ENCODE measurements at places on chromosomes 2 and 18.

GRCh38 chr2:216206041-216206703 is 97.0 kb downstream of the XRCC5 start:
- DNase-seq: no peak

DNA sequence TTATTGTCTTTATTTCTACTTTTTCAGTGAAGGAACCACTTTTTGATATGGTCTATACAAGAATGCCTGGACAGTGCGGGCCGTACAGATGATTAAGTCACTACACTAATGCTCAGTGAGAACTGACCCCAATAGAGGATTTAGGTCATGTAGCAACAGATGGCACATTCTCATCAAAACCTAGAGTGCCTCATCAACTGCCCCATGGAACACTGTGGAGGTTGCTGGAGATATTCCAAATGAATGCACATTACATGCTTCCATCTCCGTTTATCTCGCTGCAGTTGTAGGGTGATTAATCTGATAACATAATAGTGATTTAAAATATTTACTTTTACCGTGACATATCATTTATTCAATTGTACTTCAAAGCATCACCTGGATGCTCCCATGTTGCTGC is 41.8 kb upstream of the COPS8 start:
- no peak for DNase-seq

DNA sequence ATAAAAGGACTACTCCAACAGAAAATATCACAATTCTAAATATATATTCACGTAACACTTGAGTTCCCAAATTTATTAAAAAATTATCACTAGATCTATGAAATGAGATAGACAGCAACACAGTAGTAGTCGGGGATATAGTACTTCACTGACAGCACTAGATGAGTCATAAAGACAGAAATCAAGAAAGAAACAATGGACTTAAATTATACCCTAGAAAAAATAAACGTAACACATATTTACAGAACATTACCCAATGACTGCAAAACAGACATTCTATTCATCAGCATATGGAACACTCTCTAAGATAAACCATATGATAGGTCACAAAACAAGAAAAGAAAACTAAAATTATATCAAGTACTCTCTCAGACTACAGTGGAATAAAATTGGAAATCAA is 429.4 kb downstream of the MBD2 start:
- no peak for DNase-seq

GRCh38 chr2:198873503-198874471 is 584.0 kb downstream of the SATB2 start:
- no peak for DNase-seq

DNA sequence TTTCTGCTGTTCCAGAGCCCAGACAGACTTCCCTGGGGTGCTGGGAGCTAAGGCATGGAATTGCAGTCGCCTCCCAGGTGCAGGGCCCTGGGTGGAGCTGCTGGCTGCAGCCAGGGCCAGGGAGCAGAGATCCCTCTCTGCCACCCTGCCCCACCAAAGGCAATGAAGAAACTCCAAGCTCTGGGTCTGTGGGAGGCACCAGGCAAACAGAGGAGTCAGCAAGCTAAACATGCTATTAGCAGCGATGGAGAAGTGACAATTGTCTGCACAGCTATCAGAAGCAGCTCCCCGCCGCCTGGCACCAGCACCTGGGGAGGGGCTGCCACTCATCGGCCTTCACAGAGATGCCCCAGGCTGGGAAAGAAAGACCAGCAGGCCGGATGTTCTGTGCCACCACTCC is 28.0 kb upstream of the COX5B start:
- DNase-seq: no peak

- no peak for DNase-seq
Observed at GRCh38 chr2:181395851-181396250, 61.3 kb upstream of the ITGA4 start.

DNA sequence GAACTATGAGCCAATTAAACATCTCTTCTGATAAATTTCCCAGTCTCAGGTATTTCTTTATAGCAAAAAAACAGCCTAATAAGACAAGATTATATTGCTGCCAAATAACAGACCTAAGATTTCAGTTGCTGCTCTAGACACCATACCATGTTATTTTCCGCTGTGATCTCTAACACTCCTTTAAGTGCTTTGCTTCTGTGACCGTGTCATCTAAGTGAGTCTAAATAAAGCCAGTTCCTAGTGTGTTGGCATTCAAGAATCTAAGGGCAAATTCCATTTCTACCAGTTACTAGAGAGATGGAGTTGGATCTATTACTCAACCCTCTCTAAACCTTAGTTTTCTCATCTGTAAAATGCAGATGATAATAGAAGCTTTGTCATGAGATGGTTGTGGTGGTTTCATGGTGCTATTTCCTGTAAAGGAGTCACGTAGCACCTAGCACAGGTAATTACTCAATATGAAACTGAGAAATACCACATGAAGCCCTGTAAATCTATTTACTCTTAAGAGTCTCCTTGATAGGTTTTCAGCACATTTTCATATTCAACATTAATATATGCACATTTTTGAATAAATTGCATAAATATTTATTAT is 40.5 kb downstream of the SPHKAP start:
- DNase-seq: no peak

- no peak for DNase-seq
Observed at GRCh38 chr2:142714600-142714999, 162.9 kb upstream of the KYNU start.

DNA sequence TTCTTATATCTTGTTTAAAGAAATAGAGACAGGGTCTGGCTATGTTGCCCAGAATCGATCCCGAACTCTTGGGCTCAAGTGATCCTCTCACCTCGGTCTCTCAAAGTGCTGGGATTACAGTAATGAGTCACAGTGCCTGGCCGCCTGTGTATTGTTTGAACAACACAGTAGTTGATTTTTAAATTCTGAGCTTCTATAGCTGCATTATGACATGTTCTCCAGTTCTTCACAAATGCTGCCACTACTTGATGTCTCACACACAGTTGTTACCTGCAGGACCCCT is 7.7 kb upstream of the RHOB start:
- no peak for DNase-seq

DNA sequence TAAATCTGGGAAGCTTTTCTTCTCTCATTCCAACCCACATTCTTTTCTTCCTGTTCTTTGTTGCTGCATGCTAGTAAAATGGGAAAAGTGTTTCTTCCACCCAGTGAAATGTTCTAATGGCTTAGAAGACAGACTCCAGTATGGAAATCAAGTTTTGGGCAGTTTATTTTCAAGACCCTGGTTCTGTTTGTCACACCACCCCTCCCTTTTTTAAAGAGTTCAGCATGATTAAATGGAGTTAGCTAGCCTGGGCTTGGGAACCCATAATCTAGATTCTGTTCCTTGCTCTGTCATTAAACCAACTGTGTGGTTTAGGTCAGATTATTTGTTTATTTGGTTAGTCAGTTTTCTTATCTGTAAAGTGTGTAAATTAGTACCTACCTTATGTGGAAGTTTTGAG is 151.8 kb upstream of the NT5C1B start:
- DNase-seq: no peak

- no peak for DNase-seq
Observed at GRCh38 chr2:183575481-183575880, 451.2 kb downstream of the NUP35 start.

DNA sequence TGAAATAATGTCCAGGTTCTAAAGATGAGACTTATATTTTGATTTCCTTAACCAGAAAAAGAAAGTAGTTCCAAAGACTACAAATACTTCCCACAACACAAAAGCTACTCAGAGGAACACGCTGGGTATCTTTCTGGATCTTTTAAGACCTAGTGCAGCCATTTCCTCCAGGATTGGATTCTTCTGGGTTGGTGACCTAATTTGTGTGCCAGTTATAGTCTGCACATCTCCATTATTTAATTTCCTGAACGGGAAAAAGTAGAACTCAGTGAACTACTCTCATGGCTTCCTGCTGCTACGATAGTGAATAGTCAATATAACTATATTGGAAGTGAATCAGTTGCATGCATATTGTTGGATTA is 1.5 kb downstream of the TMEM87B start:
- DNase-seq: no peak

GRCh38 chr18:32899819-32900218 is 127.0 kb upstream of the KLHL14 start:
- no peak for DNase-seq

- DNase-seq: no peak
Observed at GRCh38 chr2:19189391-19189790, 169.0 kb downstream of the OSR1 start.

- no peak for DNase-seq
Observed at GRCh38 chr2:207107551-207107950, 58.2 kb downstream of the KLF7 start.

GRCh38 chr2:154912215-154912614 is 213.7 kb downstream of the KCNJ3 start:
- DNase-seq: no peak

DNA sequence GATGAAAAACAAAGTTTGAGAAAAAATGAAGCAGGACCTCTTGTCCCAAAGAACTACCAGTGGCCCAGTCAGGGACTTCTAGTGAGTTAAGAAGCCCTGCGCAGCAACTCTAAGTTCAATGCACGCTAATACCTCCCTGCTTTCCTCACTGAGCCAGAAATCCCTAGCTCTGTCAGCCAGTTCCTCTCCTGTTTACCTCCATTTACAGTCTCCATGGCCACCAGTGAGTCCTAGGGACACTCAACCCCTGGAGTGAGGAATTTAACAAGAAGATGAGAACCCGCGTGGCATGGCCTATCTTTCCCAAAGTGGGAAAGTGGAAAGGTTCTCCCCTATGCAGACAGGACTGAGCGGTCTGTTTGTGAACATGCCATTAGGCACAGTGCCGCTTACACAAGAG is 31.0 kb downstream of the MRPL33 start:
- no peak for DNase-seq

DNA sequence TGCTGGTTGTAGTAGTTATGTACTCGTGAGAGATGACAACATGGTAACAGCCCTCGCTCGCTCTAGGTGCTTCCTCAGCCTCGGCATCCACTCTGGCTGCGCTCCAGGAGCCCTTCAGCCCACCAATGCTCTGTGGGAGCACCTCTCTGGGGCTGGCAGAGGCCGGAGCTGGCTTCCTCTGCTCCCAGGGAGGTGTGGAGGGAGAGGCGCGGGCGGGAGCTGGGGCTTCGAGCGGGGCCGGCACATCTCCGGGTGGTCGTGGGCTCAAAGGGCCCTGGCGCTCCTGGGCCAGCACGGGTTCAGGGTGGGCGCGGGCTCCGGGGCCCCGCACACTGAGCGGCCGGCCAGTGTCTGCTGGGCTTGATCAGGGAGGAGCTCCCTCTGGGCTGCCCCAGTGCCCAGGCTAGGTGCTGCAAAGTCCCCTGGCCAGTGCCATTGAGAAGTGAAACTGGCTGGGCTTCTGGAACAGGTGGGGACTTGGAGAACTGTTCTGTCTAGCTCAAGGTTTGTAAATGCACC is 1012.1 kb downstream of the CNTNAP5 start:
- no peak for DNase-seq

DNA sequence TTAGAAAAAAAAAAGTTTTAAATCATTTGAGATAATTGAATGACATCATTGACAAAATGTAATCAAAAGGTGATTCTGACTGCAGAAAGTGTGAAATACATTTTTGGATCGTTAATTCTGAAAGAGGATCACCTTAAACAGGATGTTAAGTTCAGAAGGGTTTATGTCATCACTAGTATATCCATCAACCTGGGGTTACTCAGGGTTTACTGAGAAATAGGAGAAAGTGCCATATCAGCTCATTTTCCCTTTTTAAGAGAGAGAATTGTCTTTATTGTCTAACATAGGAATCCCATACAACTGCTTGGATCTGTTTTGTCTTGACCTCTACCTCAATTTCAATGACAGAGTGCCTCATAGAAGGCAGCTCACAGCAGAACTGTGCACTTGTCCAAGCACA is 466.1 kb upstream of the LINC00305 start:
- DNase-seq: no peak

DNA sequence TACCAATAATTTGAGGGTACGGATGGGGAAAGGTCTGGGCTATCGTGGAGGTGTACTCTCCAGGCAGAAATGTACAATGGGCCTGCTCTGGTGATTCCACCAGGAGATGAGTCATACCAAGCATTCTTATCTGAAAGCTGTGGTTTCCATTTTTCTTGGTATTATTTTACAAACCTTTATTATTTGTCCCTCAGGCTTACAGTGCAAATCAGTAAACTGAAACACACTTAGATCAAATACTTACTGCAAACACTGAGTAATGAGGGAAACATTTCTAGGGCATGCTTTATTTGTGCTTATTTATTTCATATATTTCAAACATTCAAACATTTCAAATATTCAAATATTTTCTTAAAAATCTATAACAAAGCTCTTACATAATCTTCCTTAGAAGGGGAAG is 319.8 kb downstream of the RND3 start:
- no peak for DNase-seq

- no peak for DNase-seq
Observed at GRCh38 chr2:215537611-215538010, 101.7 kb upstream of the FN1 start.

- peak; percentile 73 for DNase-seq
Observed at GRCh38 chr18:2656237-2656980, 883 bp downstream of the SMCHD1 start.
